ENCODE measurements at places on chromosomes 6 and 20.

GRCh38 chr6:3088446-3088845, 20.2 kb downstream of the RIPK1 start:
- no peak for DNase-seq

GRCh38 chr6:1525364-1526038, 84.2 kb upstream of the FOXC1 start:
- no peak for DNase-seq

DNA sequence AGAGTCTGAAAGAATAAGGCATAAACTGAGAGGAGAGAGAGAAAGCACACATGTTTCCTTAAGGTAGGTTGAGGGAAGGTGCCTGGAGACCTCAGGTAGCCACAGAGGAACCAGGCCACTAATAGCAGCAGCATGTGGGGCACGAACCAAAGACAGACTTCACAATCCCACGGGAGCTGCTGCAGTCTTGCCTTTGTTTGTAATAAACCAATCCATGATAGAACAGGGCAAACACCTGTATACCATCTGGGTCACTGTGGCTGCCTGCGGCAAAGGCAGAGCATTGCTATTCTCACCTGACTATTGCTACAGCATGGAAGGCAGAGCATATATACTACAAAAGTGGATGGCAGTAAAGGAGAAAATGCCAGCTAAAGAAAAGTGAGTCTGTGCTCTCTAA, 36.3 kb downstream of the HEBP2 start:
- no peak for DNase-seq

DNA sequence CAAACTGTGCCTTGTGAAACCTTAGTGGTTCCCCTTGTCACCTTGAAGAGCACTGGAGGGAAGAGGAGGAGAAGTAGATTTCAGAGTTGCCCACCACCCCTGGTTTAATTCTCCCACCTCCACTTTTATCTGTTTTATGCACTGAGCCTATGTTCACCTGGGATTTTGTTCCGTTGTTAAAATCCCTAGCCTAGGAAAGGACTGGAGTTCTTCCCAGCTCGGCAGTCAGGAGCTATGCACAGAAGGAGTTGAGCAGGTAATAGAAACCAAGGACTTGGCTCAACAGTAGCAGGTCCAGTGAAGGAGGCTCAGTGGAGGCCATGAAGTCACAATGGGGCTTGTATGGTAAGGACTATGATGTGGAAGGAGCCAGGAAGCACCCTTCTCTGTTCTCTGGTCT, 290.3 kb upstream of the PRND start:
- DNase-seq = no peak

DNA sequence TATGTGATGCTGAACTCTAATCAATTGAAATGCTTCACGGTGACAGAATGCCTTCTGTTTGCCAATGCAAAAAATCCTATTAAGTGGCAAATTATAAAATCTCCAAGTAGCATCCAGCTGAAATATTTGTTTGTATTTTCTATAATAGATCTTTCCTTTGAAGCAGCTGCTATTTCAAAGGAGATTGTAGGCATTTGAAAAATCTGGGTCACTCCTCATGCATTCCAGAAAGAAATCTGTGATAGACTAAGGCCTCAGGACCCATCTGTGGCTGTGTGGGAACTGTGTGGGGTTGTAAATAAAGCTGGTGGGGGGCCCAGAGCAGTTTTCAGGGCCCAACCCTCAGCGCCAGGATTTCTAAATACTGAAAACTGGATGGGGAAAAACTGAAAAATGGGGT, 216.9 kb upstream of the ARG1 start:
- no peak for DNase-seq

Data from large intestine (tissue), 12 donors.